H1 (cell line): ENCODE measurements at places on chromosomes 1 and 21. TPM values are rescaled to one million over a fixed set of nuclear protein-coding genes. Genes with fewer than 3 reads are reported as not detected.

GRCh38 chr1:90534116-90534515, 183.0 kb downstream of the BARHL2 start:
- no peak for DNase-seq

GRCh38 chr1:235468004-235468403, 36.2 kb downstream of the B3GALNT2 start:
- no peak for DNase-seq

ZBTB8B gene
- total RNA-seq: 3.5 and 3.7 TPM in 2 replicates

TCEANC2 gene
- 6.4 and 8.2 TPM in 2 replicates for total RNA-seq
